T-helper 1 cell (primary cell): ENCODE measurements at places on chromosomes 4 and X.

DNA sequence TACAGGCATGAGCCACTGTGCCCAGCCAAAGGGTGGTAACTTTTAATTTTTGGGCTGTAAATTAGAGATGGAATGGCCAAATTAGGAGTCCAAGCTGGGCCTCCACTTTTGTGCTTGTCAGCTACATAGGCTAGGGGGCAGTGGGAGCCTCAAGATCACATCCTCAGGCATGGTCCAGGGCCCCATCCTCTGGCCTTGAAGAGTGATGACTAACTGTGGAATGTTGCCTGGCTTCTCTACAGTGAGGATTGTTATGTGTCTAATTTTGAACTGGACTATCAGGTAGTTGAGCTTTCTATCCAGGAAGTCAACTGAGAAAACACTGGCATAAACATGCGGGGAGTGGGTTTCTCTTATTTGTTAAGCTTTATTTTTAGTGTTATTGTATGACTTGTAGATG is 33.0 kb downstream of the CCNG2 start:
- no peak for DNase-seq

GRCh38 chr4:102612824-102613366 is 111.7 kb downstream of the NFKB1 start:
- DNase-seq = no peak

DNA sequence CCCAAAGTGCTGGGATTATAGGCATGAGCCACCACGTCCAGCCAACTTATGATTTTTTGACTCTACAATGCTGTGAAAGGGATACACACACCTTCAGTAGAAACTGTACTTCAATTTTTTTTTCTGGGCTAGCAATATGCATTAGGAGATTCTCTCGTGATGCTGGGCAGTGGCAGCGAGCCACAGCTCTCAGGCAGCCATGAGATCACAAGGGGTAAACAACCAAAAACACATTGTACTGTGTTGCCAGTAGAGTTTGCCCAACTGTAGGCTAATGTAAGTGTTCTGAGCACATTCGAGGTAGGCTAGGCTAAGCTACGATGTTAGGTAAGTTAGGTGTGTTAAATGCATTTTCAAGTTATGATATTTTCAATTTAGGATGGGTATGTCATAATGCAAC is 25.7 kb downstream of the RAB33A start:
- DNase-seq = no peak

GRCh38 chr4:2935762-2936743 is 27.2 kb downstream of the NOP14 start:
- DNase-seq = no peak

GRCh38 chr4:78551420-78552351 is at the start of gene ANXA3:
Gene ANXA3, plus strand, starts transcription at chr4:78551770. Its CDS starts 2,704 bp downstream, at chr4:78554474.
- DNase-seq = no peak

DNA sequence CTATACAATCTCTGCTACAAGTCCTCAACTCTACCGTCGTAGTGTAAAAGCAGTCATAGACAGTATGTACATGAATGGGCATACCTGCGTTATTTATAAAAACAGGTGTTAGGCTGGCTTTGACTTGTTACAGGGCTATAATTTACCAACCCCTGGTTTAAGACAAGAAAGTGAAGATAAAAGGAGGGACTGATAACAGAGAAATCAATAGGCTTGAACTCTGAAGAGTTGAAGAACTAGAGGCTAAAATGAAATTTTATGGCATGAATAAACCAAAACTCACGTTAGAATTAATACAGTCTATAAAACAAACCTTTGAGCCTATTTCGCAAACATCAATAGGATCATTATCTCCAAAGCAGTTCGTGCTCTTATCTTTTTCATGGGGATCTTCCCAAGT is 36.2 kb downstream of the PPA2 start:
- no peak for DNase-seq

- DNase-seq = no peak
Observed at GRCh38 chrX:153338836-153339235, 4.9 kb downstream of the ZNF275 start.

DNA sequence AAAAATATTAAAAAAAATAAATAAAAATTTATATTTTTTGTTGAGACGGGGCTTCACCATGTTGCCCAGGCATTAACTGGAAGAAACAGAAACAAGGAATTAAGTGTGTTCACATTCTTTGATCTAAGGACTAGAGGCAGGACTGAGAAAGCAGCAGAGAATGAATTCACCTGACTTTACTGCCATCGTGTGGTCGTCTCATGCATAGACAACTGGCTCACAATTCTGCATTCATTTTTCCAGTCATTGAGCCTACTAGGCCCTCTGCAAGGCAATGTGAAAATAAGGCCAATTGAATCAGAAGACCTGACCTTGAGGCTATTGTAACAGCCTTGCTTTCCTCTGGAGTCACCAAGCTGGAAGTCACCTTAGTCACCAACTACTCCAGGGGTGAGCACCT is 37.4 kb downstream of the LHFPL1 start:
- DNase-seq = no peak

- DNase-seq = no peak
Observed at GRCh38 chrX:105608745-105609144, 213.6 kb upstream of the NRK start.

DNA sequence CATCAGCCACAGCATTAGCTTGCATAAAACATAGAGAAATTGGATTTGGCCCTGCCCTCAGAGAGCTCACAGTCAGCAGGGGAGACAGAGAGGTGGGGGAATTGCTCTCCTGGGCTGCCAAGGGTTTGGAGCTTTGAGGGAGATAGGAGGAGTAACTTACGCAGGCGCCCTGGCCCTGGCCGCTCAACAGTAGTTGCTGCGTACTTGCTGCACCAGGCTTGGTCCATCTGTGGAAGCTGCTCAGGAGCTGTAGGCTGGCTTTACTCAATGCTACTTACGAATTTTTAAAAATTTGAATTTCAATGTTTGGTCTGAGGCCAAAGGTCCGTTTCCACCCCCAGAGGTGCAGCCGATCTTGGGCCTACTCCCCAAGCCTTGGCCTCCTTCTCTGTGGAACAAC is 83.3 kb downstream of the CPZ start:
- no peak for DNase-seq
